ENCODE measurements at places on chromosomes 11 and 22.

GRCh38 chr11:8156877-8157276, 11.9 kb downstream of the RIC3 start:
- no peak for DNase-seq

GRCh38 chr11:408154-409007, 6.4 kb downstream of the SIGIRR start:
- no peak for DNase-seq

DNA sequence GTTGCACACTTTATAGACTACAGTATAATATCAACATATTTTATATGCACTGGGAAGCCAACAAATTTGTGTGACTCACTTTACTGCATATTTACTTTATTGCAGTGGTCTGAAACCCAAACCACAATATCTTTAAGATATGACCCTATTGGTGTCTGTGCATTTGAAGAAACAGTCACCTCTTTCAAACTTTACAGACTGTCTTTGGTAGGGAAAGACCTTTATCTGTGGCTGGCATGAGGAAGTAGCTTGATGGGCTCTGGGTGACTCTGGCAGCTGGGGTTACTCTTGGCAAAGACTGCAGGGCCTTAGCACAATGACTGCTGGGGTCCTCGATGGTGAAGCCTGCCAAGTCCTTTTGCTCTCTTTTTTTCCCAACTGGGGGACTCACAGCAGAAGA, 21.3 kb upstream of the ABTB2 start:
- DNase-seq: no peak

DNA sequence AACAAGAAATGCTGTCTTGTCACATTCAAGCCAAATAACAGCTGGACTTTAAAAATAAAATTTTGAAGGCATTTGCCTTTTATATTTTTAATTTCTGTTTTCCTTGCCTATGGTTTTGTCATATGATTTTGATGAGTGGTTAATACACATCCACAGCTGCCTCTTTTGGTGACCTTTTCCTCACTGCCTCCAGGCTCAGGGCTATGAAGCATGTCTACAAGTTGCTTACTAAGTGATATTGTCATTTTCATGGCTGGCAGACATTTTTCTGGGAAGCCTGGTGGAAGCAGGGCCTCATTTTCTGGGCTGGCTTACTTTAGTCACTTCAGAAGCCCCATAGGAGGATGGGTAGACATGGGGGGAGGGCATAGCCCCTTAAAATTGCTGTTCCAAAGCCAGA, 344.9 kb downstream of the SOX6 start:
- no peak for DNase-seq

- DNase-seq: no peak
Measured at GRCh38 chr11:2599561-2600189, 100.1 kb downstream of the KCNQ1OT1 start.

DNA sequence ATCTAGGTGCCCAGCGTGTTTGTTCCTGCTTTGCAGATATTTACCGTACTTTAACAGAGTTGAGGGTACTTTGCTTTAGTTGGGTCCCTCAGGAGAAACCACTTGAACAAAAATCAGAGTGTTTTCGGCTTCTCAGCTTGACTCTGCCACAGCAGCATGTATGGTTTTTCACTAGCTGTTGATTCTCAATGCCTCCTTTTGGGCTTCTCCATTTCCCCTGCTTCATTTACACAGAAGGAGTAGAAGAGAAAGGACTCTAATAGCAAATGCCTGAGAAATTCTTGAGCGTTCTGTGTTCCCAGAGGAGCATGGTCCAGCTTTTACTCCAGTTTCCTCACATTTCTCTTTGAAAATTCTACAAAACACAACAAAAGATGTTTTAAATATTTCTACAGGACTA, 252.1 kb upstream of the CCDC179 start:
- DNase-seq: no peak

DNA sequence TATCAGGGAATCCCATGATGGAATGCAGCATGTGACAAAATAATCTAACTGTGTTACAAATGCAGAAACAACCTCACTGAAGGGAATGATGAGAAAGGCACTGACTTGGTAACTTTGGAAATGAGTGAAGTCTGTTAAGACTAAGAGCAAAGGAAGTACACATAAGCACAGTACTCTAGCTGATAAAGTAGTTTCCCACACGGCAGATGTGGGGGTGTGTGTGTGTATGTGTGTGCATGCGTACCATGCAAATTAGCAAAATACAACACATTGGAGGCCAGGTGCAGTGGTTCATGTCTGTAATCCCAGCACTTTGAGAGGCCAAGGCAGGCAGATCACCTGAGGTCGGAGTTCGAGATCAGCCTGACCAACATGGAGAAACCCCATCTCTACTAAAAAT, 16.6 kb upstream of the NLRP6 start:
- no peak for DNase-seq

GRCh38 chr22:31603081-31603525, 58.9 kb downstream of the PISD start:
- DNase-seq: no peak

DNA sequence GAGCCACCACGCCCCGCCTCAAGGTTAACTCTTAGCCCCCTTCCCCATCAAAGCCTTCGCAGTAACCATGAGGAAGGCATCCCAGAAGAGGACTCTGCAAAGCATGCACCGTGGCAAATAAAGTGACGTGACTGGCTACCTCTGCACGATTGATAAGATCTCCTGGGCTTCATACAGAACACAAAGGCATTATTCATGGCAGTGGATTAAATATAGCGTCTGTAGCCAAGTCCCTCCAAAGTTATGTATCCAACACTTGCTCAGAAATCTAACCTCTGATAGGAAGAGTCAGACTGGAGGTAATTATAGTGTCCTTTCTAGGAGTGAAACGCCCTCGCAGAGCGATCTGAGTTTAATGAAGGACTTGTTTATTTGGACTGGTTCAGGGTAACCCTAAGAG, 22.4 kb downstream of the CPT1A start:
- DNase-seq: no peak

DNA sequence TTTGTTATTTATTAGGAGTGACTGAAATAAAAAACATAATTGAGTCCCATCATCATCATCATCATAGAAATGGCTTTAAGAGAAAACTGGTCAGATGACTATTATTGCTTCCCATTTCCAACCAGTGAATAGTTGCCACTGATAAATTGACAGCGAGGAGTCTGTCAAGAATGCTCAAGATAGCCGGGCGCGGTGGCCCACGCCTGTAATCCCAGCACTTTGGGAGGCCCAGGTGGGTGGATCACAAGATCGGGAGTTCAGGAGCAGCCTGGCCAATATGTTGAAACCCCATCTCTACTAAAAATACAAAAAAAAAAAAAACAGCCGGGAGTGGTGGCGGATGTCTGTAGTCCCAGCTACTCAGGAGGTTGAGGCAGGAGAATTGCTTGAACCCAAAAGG, 1.9 kb downstream of the WBP2NL start:
- no peak for DNase-seq

DNA sequence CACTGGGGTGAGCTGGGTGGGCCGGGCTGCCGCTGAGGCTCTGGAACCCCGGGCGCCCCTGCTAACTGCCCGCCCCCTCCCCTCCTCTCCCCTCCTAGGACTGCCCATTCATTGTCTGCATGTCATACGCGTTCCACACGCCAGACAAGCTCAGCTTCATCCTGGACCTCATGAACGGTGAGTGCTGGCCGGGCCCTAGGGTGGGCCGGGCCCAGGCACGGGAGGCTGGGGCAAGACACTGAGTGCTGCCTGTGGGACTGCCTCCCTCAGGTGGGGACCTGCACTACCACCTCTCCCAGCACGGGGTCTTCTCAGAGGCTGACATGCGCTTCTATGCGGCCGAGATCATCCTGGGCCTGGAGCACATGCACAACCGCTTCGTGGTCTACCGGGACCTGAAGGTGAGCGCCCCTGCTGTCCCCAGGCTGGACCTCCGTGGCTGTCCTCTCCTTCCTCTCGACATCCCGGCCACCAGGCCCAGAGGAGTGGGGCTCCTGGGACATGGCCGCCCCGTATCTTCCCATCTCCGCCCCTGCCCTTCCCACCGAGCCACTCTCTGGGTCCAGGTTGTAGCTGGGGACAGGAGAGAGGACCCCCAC, 7.5 kb upstream of the ANKRD13D start:
- no peak for DNase-seq
